ENCODE measurements at places on chromosomes 1 and 21.

- no peak for DNase-seq
Measured at GRCh38 chr1:25743164-25744139, 56.5 kb upstream of the SELENON start.

DNA sequence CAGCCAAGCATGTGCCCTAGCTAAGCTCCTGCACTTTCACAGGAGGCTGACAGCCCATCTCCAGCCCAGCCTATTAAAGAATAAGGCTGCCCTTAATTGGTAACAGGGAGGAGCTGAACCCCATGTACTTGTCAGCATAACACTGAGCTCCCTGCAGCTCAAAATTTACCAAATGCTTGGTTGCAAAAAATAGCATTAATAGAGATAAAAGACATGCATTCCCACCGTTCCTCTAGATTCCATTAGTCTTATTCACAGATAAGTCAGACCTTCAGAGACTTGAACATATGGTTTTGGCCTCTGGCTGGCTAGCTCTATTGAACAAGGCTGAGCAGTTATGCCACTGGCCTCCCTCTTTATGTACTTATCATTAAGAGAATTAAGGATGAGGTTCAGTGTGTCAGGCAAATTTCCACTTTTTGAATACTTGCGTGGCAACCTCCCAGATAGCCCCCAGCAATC is 29.2 kb downstream of the OLFML3 start:
- no peak for DNase-seq

- no peak for DNase-seq
Measured at GRCh38 chr1:232894436-232894835, 56.0 kb upstream of the NTPCR start.

DNA sequence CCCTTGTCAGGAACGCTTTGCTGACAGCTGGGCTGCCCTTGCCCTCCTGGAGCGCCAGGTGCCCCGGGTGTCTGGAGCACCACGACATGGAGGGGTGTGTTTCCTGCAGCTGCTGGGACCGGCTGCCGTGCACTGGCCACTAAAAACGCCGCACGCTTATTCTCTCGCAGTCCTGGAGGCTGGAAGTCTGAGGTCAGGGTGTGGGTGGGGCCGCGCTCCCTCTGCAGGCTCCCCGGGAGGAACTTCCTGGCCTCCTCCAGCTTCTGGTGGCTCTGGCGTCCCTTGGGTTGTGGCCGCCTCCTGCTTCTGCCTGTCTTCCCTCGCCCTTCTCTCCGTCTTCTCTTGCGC is 28.0 kb upstream of the PLCH2 start:
- no peak for DNase-seq

DNA sequence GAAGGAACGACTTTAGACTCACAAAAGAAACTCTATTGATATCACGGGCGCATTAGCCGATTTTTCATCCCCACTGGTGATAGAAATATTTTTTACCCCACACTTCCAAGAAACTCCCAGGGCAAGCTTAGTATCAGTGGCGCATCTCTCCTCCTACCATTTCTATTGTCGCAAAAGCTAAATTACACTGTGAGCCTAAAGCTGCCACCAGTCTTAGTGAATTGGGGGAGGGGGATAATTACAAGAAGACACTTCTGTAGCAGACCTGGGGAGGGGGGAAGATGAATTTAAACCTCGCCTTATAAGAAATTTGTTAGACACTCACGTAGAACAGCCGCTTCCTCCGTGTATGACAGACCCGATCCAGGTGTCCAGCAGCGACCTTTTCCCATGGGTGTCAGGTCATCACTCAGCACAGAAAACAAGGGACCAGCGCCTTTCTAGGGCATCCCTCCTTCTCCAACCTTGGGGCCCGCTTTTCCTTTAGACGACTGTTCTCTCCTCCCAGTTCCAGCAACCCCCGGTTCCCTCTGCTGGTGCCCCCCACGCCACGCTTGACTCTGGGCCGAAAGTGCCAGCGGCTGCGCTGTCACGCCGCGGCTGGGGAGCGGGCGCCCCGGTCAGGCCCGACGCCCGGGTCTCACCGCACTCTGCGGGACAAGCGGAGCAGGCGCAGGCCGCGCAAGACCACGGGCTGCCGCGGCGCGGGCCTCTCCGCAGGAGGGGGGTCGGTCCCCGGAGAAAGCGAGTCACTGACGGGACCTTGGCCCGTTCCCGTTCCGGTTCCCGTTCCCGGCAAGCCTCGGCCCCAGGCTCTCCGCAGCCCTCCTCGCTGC is 821 bp downstream of the PHC2 start:
- DNase-seq, result no peak

- DNase-seq, result no peak
Measured at GRCh38 chr1:23079025-23079424, 59.8 kb downstream of the KDM1A start.

Measured in memory B cell (primary cell).